Kidney capillary endothelial cell (primary cell): ENCODE measurements at places on chromosomes 2 and 18.

DNA sequence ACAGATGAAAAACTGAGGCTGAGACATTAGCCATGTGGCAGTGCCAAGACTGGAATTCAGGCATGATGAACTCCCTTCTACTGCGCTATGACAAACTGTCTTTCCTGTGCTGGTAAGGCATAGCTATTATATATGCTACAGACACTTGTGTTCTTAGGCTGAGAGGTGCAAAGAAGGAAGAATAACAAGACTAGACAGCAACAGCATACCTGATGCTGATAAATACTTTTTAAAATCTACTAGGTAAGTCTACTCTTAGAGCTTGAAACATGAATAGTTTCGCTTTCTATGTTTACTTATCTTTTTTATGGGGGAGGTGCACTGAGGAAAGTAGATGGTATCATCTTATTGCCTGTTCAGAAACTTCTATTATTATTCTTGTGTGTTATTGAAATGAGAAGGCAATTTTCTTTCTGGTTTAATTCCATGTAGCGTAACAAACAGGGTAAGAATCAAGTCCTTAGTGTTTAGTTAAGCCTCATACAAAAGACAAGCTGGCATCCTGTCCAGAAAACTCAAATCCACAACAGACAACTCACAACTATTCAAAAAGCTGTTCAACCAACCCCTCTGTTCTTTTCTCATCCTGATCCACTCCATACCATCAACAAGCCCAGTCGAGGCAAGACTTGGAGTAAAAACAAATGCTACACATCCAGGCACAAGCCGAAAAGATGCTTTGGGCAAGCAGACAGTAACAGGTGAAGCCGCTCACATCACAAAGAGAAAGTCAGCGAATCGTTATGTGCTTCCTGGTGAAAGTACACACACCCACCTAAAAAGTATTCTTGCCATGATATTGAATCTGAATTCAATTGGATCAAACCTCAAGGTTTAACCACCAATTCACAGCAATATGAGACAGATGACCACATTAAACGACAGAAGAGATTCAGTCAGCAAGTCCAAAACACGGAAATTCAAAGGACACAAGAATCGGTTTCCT lies 1.5 kb downstream of the TTC32 start:
- peak; percentile 24 for DNase-seq

GRCh38 chr18:73245345-73245744 lies 377.6 kb upstream of the NETO1 start:
- DNase-seq: no peak

GRCh38 chr2:64913357-64913869 lies 75.8 kb upstream of the SLC1A4 start:
- DNase-seq: no peak

GRCh38 chr18:9738266-9738969 lies 30.3 kb downstream of the RAB31 start:
- no peak for DNase-seq

GRCh38 chr18:66916834-66917233 lies 312.9 kb upstream of the CDH19 start:
- DNase-seq: no peak

GRCh38 chr2:176385838-176386237 lies 116.6 kb downstream of the MTX2 start:
- no peak for DNase-seq

- DNase-seq: no peak
These were observed 79.2 kb upstream of the HPCAL1 start for GRCh38 chr2:10223471-10223870.

- DNase-seq: no peak
These were observed 28.0 kb upstream of the ARHGEF4 start for GRCh38 chr2:130808482-130809268.

DNA sequence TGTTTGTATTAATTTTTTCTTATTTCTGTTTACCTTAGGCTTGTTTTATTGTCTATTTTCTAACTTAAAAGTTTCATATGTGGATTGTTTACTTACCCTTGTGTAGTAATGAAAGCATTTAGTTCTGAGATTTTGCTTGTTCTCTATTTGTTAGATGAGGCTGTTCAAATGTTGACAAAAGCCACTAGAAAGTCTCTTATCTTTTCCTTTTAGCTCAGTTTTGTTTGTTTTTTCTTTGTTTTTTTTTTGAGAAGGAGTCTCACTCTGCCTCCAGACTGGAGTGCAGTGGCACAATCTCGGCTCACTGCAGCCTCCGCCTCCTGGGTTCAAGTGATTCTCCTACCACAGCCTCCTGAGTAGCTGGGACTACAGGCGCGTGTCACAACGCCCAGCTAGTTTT lies 30.9 kb downstream of the USP14 start:
- DNase-seq: no peak

DNA sequence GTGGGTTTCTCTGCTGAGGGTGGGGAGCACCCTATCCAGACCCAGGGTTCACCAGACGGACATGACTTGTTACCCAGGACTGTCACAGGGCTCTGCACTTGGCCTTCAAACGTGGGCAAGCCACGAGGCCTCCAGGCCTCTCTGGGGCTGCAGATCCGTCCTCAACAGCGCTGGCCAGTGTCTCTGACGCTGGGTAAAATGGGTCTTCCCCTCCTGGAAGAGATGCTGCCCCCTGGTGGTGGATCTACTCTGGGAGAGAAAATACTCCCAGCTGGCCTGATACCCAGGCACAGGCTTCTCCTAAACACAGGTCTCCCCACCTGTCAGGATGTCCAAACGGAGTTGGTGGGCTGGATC lies 3.7 kb downstream of the GPR17 start:
- peak; percentile 88 for DNase-seq

DNA sequence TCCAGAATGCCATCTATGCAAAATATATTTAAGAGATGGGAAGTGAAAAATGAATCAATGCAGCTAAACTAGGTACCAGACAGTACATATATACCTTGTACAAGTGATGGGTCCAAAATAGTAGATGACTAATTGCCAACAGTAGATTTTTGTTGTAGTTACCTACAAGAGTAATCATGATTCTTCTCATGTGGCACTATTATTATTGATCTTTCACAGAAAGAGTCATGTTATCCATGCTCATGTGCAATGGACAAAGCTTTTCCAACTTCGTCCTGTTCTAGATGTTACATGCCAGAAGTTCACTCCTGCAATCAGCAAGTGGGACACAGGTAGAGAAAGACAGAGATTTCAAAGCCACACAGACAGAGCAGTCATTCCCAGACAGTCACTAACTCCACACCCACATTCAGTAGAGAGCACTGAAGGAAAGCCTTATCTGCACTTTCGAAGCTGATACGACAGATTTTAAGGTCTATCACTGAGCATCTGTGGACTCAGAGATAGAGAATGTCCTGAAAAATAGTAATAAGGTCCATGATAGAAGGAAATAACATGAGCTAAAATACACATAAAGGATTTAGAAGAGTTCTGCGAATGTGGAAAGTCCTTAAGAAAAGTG lies 101.6 kb upstream of the ITPRID2 start:
- DNase-seq: no peak

DNA sequence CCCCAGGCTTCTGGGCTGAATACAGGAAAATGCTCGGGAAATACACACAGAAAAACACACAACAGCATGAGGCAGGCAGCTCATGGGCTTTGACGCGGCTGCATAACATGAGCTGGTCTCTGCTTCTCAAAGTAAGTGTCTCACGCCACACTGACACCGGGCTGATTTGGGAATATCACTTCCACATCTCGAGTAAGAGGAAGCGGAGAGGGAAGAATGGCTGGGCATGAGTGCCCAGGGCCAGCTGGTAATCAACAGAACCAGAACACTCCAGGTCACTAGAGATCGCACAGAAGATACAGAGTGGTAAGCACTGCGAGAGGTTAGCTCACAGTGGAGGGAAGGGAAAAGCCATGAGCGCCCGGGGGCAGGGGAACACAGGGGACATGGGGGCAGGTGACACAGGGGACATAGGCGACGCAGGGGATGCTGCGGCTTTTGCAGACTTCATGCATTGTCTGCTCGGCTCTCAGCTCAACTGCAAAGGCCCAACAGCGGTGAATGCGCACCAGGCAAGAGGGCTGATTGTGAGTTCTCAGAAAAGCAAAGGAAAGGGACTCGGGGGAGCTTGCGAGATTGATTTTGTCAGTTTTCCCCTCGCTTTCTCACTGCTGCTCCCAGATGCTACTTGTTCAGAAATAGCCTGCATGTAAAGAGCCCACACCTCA lies 141.4 kb downstream of the MBP start:
- no peak for DNase-seq

GRCh38 chr2:161414042-161415033 lies 1.8 kb upstream of the TBR1 start:
- no peak for DNase-seq

DNA sequence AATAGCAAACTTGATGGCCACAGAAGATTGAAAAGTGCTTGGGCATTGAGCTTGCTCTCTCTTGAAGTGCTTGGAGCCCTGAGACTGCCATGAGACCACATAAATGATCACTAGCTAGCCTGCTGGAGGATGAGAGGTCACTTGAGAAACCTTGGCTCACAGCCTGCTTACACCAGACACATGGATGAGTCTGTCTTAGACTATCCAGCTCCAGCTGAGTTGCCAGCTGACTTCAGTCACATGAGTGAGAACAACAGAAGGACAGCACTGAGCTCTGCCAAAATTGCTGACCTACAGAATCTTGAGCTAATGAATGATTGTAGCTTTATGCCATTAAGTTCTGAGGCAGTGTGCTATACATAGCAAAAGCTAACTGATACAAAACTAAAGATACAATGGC lies 18.1 kb downstream of the NABP1 start:
- DNase-seq: no peak

GRCh38 chr2:27958711-27959378 lies 68.3 kb downstream of the BABAM2 start:
- no peak for DNase-seq

GRCh38 chr2:216171011-216171410 lies 61.9 kb downstream of the XRCC5 start:
- DNase-seq: no peak

DNA sequence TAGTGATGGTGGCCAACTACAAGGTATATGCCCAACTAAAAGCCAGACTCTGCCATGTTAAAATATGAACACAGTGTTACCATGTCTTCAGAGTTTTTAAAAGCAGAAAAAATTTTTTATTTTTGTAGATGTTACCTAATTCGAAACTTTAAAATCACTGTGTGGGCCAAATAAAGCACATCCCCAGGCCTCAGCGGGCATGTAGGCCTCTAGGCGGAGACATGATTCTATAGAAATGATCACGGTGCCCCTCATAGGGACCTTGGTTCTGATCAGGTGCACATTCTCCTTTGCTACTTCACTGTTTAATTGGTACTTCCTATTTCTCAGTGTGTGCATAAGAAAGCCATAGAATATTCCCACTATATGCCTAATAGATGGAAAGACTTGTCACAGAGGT lies 349.2 kb downstream of the XIRP2 start:
- DNase-seq: no peak

DNA sequence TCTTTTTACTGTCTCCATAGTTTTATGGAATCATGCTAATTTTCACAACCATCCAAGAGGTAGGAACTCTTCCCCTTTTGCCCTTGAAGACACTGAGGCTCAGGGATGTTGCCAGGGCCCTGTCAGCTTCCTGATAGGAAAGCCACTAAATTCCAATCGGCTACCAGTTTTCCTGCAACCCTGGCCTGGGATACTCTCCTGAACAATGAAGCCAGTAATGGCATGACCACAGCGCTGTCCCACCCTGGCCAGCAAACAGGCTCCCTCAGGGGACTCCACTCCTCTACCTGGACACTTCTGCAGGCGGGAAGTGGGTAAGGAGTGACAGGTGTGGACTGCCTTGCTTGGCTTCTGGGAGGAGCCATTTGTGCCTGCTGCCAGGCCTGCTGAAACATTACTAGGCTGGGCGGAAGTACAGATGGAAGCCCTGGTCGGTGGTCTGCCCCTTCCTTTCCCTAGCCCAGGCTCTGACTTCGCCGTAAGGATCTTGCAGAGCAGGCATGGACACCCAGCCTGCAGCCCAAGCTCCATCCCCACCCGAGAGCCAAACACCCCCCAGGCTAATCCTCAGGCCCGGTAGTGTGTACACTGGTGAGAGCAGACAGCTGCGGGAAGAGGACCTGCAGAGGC lies 78.8 kb upstream of the SMAD2 start:
- DNase-seq: no peak

DNA sequence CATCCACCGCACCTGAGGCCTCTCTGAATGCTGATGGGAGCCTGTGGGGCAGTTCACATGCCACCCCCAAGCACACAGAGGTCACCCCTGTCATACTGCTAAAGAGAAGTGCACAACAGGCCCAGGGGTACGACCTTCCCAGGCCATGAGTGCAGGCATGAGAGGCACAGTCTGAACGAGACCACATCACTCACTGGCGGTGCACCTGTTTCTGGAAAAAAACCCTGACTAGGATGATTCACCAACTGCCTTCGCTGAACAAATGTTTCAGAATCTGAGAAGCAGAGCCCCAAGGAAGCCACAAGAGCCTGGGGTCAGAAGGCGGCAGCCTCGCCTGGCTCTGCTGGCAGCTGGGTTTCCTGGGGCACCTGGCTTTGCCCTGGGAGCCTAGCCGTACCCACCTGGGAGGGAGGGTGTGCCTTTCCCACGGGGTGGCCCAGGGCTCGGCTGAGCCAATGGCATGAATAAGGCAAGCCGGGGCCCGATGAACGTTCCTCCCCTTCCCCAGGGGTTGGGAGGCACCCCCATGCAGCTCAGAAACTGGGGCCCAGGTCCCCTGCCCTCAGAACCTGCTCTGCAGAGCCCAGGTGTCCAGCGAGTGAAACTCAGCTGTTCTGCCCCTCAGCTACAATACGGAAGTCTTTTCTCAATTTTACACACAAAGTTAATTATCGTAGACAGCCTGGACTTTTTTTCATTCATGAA lies 73.8 kb downstream of the HDAC4 start:
- no peak for DNase-seq

GRCh38 chr2:167759531-167759930 lies 487.9 kb downstream of the STK39 start:
- DNase-seq: no peak

DNA sequence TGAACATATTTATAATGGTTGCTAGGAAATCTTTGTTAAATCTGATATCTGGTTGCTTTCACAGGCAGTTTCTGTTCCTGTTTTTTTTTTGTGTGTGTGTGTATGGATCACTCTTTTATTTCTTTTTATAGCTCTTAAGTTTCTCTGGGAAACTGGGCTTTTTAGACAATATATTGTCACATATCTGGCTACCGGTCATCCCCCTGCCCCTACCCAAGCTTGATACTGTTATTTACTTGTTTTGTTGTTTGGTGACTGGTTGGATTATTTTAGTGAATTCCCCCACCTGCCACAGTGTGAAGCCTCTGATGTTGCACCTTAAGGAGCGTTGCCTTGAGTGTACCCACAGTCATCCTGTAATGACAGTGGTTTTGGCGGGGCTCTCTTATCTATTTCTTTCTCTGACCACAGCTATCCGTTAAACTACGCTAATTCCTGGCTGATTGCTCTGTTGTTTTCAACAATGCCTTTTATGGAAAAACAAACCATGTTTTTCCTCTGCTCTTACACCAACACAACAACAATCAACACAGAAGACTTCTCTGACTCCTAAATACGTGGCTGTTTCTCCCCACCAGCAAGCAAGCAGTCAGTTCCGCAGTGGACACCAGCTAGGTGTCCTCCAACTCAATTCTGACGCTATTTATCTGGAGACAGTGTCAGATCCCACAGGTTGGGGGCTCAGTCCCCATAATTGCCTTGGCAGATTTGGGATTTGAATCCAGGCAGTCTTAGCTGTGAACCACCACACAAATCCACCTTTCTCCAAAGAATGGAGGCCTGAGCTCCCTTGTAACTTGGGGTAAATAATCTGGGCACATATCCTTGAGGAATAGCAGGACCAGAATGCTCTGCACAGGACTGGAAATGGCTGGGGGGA lies 10.9 kb downstream of the GNLY start:
- no peak for DNase-seq

GRCh38 chr2:154452471-154452870 lies 246.0 kb upstream of the KCNJ3 start:
- no peak for DNase-seq

GRCh38 chr18:3970929-3971328 lies 484.2 kb downstream of the DLGAP1 start:
- no peak for DNase-seq
